ENCODE measurements at places on chromosomes 3 and 15.

DNA sequence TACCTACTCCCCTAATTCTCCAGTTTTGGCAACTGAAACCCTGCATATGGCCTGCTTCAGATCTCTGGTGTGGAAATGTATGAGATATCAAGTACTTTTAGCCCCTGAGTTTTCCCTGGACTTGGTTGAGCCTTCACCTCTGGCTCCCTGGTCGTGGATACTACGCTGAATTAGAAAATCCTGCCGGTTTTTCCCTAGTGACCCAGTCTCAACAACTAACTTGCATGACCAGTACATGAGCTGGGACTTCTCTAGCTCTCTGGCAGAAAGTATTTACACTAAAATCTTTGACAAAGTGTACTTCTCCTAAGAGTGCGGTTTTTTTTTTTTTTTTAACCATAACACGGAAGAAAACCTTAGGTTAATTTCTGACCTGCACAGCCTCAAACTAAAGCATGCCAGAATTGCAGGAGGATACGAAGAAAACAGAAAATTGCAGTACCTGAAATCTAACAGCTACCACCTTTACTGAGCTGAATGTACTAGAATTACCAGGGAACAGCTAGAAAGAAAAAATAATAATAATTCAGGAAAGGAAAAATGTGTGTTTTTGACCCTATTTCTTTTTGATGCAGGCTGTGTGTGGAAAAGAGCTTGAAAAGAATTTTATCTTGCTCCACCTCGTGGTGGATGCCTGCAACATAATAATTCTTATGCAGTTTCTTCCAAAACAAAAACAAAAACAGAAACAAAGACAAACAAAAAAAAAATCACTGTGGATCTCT is 165.6 kb downstream of the GMNC start:
- DNase-seq, result no peak

- no peak for DNase-seq
Measured at GRCh38 chr15:31171731-31172130, 70.2 kb upstream of the TRPM1 start.

- DNase-seq, result no peak
Measured at GRCh38 chr15:36808411-36809160, 229.2 kb downstream of the CDIN1 start.

DNA sequence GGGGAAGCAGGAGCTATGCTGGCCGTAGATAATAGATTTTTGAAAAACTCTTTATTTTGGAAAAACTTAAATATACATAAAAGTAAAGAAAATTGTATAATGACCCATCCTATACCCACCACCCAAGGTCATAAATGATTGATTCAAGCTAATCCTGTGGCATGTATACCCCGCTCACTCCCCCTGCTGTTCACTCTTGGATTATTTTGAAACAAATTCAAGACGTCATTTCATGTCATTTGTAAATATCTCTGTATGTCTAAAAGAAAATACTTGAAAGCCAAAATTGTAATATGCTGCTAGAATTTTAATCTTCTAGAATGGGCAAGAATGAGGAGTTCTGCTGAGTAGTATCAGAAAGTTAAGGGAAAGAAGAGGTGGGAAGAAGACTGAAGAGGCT is 241.7 kb downstream of the FEZF2 start:
- no peak for DNase-seq

DNA sequence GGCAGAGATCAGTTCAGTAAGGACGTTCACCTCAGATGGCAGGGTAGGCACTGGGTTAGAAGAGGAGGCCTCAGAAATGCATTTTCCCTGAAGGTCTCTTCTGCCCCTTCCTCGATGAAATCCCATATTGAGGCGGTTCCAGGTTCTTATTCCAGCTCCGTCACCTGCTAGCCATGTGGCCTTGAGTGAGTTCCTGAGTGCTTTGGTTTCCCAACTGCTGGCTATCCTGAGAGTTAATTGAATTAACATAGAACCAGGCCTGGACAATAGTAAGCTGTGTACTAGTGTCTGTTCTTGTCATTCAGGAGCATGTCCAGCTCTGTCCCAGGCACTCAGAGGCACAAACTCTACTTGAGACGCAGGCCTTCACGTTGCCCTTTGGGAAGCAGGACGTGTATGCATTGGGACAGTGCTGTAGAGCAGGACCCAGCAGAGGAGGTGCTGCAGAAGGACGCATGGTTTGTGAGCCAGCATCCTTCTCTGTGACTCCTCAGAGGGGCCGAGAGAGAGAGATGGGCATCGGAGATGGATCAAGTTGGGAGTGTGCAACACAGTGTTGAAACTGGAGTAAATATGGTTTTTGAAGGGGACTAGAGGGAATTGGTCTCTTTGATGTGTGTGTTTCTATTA is 114.2 kb downstream of the ASB7 start:
- no peak for DNase-seq

DNA sequence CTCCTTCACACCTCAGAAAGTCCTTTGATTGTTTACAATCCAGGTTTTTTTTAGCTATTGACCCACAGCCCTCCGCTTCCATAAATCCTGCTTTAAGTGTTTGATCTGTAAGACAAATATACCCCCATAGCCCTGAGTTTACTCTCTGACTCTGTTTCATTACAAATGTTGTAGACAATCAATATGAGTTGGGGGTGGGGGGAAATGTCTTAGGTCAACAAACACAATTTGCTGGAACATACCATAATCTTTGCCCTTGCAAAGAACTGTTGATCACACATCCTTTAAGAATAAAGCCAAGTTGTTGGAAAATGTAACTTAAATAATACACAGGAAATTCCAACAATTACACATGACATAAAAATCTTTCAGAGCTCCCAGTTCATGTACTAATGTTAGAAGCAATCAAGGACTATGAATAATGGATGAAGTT is 301.8 kb upstream of the SEMA6D start:
- DNase-seq, result no peak

GRCh38 chr3:87167628-87168456 is 59.3 kb upstream of the CHMP2B start:
- no peak for DNase-seq

GRCh38 chr3:10277115-10277625 is 15.6 kb downstream of the GHRL start:
- no peak for DNase-seq

DNA sequence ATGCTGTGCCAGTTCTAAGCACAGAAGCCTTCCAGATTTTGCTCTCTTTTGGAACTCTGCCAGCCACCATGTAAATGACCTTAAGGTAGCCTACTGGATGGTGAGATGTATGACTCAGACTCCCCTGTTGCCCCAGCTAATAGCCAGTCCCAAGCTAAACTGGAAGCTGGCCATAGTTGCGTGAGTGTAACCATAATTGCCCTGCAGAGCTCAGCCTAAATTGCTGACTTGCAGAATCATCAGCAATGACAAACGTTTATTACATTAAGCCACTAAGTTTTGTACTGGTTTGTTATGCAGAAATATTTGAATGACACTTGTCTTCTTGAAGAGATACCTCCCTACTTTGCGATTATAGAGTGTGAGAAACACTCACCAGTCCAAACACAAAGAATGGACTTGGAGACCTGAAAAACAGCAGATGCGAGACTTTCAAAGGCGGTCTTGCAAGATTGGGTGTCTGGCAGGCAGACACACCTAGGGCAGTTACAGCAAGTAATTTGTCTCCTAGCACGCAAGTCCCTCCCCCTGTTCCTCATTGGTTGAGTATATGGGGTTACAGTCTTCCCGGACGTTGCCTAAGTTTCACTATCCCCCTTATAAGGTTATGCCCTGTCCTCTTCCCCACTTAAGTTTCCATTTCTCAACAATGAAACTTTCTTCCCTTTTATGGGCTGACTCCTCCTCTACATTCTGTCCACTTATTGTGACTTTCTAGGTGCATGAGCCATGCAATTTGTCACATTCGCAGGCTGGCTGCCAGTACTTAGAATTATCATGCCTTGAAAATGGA is 83.6 kb upstream of the XCR1 start:
- DNase-seq, result no peak

DNA sequence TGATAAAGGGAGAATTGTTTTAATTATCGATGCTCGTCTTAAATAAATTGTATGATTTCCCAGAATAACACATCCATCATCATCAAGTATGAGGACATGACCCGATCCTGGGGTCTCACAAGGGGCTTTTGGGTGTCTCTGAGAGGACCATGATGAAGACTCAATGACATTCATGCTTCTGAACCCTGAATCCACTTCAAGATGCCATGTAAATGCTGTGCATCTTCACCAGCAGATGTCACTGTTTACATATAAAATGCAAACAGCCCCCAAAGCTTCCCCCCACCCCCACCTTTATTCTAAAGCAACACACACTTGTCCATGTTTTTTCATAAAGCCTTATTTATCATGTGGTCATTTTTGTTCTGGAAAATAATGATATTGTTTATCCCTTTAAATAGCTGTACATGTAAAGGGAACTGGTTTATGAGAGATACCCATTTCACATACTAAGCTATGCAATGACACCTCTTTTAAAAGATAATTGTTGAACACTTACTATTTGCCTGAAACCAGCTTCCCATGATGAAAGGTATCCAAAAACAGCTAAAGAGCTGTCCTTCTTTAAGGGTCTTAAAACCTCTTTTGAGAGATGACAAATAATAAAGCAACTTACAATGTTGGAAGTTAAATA is 69.7 kb upstream of the UBE3A start:
- no peak for DNase-seq

- DNase-seq, result no peak
Measured at GRCh38 chr3:3071136-3071535, 39.0 kb downstream of the IL5RA start.

- no peak for DNase-seq
Measured at GRCh38 chr3:12830785-12831156, 10.6 kb downstream of the RPL32 start.

- no peak for DNase-seq
Measured at GRCh38 chr3:34365771-34366170, 567.3 kb downstream of the PDCD6IP start.

GRCh38 chr3:39275052-39275451 is 4.8 kb downstream of the CX3CR1 start:
- DNase-seq, result no peak

- no peak for DNase-seq
Measured at GRCh38 chr3:122794779-122795673, at the start of gene SLC49A4. SLC49A4 (plus strand) TSS chr3:122795069; CDS start chr3:122795193, 124 bp downstream.

Measured in amygdala (tissue), 56 donors.